ENCODE measurements at places on chromosomes 12 and 14.

- no peak for DNase-seq
Measured at GRCh38 chr12:29283969-29284700, 96.8 kb downstream of the ERGIC2 start.

GRCh38 chr12:103130564-103130963, 173.1 kb downstream of the ASCL1 start:
- no peak for DNase-seq

DNA sequence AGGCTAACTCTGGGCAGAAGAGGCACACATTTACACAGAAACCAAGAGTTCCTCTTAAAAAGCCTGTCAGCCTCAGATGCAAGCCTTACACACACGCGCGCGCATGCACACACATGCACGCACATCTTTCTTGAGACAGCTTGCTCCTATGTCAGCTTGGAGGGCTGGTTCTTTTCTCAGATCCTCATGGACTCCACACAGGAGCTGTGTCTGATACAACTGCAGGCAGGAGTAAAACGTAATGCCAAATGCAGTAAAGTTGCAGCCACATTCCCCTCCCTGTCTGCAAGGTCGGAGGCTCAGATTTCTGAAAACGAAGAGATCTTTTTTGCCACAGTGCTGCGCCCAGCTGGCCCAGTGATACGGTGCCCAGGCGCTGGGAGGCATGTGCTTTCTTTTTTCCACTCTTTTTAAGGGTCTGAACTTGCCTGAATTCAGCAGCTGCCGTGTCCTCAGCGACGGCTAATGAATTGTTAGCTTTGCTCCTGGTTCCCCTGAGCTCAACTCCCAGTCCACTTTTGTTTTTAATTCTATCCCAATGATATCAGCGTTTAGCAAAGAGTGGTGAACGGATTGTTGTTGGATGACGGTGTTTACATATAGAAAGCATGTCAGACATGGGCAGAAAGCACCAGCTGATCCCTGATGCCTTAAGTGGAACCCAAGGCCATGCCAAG, 72.9 kb upstream of the FOXN3 start:
- no peak for DNase-seq

DNA sequence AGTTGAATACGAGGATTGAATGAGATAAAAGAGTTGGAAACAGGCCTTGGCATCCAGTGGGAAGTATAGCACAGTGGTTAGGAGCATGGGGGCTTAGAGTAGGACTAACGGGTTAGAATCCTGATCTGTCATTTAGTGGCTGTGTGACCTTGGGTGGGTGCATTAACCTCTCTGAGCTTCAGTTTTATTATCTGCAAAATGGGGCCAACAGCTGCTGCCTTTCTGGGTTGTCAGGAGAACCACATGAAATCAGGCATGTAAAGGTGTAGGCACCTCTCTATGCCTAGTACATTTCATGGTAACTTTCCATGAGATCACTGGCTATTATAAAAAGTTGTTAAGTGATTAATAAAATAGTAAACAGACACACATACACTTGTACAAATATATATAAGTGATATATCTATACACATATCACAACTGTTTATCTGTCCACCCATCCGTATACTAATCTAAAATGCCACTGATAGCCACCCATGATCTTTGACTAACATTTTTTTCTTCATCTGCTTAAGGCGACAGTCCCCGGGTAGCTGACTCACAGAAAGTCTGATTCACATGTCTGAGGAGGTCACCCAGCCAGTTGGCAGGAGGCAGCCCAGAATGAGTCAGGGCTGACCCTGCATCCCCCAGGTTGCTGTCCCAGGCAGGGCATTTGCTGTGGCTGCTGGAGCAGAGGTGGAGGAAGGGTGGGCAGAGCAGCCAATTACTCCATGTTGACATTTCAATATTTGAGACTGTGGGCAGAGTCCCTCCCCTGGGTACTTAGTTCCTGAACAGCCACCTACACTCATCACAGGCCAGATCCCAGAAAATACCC, 125.6 kb upstream of the NOS1 start:
- DNase-seq: peak; percentile 24

DNA sequence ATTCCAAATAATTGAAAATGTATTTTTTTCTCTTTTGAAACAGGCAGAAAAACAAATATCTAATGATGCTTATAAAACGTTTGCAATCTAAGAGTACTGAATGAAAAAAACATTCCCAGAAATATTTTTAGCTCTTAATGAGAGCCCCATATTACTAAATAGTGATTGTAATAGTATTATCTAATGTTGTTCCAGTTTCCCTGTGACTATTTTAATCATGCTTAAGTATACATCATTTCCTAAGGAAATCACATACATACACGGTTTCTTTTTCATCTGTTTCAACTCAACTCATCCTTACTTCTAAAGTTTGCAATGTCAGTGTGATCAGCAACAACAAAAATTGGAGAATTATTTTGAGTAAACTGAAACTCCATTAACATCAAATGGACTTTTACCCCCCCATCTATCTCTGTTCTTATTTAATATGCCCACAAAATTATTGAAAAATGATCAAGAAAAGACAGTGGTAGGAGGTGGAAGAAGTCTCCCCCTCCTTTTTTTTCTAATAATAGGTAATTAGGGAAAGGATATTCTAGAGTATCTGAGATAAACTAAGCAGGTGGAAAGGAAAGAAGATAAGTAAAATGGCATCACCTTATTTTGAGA, 530.1 kb upstream of the ATP2B1 start:
- DNase-seq: no peak

GRCh38 chr12:24724814-24725213, 224.1 kb downstream of the BCAT1 start:
- no peak for DNase-seq

- DNase-seq: no peak
Measured at GRCh38 chr12:113891739-113892520, 74.2 kb downstream of the RBM19 start.

GRCh38 chr12:8697476-8698131, at the start of gene RIMKLB:
RIMKLB (plus strand) TSS chr12:8697991; CDS start chr12:8713867, 15,876 bp downstream.
- DNase-seq: peak; percentile 84

DNA sequence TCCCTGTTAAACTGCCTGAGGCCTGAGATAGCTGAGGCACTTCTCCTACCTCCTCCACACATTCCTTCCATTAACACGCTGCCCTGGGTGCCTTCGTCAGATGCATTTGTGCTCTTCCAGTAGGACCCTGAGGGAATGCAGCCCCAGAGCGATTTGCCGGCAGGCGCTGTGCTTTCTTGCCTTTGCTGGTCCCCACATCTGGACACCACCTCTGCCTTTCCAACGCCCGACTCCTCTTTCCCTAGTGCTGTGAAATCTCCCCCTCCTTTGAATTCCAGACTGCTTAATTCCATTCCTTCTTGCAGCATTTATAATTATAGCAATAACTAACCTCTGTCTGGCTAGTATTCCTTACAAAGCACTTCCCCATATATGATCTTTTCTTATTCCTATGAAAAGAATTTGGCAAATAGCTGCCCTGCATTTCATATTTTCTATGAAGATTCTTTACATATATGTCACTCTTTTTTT, 88.4 kb downstream of the C12orf75 start:
- DNase-seq: no peak

DNA sequence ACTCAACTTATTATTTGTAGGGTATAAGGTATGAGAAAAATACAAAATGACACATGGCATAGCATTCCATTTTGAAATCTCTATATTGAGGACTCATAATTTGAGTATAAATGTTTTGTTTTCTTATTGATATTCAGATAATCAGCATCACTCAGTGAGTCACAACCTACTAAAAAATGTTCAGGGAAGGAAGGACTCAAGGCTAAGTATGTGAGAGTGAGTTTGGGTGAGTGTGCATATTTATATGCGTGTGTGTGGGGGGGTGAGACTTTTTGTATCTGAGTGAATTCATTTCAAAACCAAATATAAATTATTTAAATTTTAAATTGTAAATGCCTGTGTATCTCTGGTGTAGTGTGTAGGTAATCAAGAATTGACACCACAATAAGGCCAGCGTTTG, 87.8 kb upstream of the PRKD1 start:
- no peak for DNase-seq

DNA sequence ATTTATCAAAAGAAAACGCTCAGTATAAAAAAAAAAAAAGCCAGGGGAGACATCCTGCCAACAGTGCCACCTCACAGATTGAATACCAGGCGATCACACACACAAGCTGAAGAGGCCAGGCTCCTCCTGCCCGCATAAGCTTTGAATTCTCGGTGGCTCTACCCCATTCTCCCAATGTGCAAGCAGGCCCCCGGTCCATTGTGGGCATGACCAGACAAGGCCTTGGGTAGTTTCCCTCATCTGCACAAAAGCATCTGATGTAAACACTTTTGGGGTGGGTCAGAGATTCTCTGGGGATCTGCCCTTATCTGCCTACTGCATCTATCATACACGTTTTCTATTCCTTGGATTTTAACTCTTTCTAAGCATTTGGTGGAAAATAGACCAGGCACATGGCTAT, 16.2 kb downstream of the KLRF2 start:
- DNase-seq: no peak

DNA sequence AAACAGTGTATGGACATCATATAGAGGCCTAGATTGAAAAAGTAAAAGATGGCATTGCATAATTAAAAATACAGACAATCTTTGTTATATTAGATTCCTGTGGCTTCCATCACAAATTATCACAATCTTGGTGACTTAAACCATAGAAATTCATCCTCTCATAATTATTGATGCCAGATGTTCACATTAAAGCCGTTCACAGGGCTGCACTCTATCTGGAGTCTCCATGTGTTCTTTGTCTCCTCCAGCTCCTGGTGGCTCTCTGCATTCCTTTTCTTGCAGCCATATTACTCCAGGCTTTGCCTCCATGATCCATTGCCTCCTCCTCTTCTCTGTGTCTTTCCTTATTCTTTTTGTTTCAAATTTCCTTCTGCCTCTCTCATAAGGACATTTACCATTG, 875.7 kb upstream of the USP15 start:
- DNase-seq: no peak

- no peak for DNase-seq
Measured at GRCh38 chr14:73685328-73685727, 28.9 kb downstream of the PNMA1 start.

- no peak for DNase-seq
Measured at GRCh38 chr14:86311151-86311550, 781.2 kb downstream of the FLRT2 start.

DNA sequence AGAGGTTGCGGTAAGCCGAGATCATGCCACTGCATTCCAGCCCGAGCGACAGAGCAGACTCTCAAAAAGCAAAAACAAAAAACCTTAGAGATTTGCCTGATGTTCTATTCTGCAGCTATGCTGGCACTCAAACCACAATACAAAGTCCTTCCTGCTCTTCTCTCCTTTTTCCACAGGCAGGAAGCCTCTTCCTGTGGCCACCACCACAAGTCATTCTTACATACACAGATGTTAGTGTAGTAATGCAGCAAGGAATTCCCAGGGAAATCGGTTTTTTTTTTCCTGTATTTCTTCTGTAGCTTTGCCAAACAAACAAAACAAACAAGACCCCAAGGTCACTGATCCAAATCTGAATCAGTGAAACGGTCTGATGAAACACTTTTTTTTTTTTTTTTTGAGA, 104.3 kb downstream of the FIGNL2 start:
- no peak for DNase-seq

DNA sequence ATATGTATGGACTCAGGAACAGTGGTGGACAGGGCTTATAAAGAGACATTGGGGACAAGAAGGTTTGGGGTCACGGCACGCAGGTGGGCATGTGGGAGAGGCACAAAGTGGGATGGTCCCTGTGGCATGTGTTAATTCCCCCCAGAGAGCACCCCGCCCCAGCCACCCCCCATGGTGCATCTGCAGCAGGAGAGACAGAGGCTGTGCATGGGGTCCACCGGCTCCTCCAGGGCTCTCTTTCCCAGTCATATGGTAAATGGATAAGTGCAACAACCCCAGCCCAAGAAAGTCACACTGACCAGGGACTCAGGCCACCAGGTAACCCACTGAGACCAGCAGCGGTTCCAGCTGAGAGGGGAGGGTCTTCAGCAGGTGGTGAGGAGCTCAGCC, 242.1 kb downstream of the BCL11B start:
- DNase-seq: no peak

- DNase-seq: no peak
Measured at GRCh38 chr12:92418381-92418780, 272.7 kb upstream of the BTG1 start.

DNA sequence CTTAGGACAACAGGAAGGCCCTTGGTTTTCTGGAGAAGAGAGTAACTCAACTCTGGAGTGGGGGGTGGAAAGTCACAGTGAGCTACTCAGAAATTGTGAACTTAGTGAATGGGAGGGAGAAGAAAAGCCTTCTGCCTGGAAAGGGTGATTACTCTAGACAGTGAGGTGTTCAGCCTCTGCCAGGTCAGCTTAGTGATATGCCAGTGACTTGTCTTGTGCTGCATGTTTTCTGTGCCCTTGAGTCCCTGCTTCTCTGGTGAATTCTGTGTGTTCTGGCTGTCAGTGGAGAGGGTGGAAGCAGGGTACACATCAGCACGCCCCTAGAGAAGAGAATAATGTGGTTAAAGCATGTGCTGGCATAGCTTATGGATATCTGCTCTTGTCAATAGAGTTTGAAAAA, 13.4 kb downstream of the ATP23 start:
- no peak for DNase-seq

DNA sequence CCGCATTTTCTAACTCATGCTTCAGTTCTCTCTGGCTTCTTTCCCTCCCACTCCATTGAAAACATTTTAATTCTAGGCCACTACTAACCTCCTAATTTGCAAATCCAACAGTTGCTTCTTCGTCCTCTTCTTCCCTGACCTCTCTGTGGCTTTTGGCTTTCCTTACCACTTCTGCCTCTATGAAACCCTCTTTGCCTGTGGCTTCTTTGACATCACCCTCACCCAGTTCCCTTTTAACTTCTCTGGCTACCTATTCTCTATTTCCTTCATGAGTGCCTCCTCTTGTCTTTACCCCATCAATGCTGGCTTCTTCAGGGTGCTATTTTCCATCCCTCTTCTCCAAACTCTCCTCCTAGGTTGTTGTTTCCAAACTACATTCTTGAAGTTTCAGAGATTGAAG, 4.4 kb upstream of the HCFC2 start:
- no peak for DNase-seq

- DNase-seq: no peak
Measured at GRCh38 chr12:42275499-42275898, 37.5 kb upstream of the YAF2 start.

- no peak for DNase-seq
Measured at GRCh38 chr12:21989819-21990412, 48.7 kb upstream of the ABCC9 start.

DNA sequence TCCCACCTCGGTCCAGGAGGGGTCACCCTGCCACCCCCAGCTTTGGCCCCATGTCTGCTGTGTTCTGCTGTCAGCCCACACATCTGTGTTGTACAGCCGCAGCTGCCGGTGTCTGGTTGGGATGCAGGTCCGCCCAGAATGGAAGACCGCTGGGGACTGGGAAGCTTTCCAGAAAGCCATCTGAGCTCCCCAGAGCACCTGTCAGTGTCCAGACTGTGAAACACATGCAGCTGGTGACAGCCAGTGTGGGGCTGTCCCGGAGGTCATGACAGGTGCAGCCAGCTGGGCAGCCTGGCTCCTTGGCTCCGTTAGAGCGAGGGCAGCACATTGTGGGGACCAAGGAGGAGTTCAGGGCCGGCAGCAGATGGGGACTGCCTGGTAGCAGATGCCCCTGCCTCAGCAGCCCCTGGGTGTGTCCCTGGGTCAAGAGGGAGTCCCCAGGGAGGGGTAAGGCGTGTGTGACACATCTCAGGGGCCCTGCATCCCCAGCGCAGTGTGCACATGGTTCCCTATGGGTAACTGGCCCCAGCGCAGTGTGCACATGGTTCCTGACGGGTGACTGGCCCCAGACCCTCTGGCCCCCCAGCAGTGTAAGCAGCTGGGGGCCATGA, 16.4 kb downstream of the CEP170B start:
- peak; percentile 62 for DNase-seq

GRCh38 chr12:104501660-104502059, 44.9 kb downstream of the CHST11 start:
- DNase-seq: no peak

All from heart right ventricle (tissue), 16 donors.